ENCODE measurements at places on chromosomes 3 and 15.

DNA sequence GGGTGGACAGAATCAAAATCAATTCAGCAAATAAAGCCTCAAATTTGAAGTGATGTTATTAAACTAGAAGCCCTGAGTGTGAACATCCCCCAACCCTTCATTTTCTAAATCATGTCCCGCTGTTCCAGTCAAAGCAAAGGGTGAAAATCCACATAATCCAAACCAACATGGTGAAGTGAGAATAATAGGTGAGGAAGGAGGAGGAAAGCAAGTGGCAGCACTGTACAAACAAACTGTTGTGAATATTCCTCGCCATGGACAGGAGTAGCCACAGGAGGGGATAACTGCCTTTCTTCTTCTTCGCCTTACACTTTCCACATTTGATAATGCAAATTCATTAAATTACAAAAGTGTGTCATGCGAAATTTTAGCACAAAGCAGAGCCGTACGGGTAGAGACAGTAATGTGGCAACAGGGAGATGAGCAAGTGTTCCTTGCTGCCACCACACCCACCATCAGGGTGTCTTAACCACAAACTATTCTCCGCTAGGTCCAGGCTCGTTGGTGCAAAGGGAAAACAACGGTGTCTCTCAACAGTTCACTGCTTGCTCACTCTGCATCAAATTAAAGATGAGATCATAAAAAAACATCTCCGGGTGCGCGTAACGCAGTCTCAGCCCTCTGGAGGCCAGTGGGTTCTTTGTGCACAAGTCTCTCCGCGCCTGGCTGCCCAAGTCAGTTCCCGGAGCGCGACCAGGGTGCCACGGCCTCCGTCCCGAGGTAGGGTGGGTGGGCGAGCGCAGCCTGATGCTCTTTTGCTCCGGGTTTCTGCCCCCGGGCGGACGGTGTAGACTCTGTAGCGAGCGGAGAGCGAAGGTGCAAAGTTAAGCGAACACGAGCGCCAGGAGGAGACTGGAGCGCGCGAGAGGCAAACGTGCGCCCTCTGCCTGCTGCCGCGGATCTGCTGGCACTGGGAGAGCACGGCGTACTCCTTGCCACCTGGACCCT, 6.7 kb downstream of the EPHA3 start:
- peak; percentile 67 for DNase-seq

GRCh38 chr15:71551566-71551965, 258.8 kb upstream of the NR2E3 start:
- no peak for DNase-seq

- DNase-seq, result peak; percentile 20
Observed at GRCh38 chr3:48555231-48555948, 1.2 kb downstream of the PFKFB4 start.

- peak; percentile 58 for DNase-seq
Observed at GRCh38 chr3:30518181-30518864, 88.1 kb upstream of the TGFBR2 start.

GRCh38 chr15:28912422-28912821, 26.6 kb downstream of the APBA2 start:
- no peak for DNase-seq

DNA sequence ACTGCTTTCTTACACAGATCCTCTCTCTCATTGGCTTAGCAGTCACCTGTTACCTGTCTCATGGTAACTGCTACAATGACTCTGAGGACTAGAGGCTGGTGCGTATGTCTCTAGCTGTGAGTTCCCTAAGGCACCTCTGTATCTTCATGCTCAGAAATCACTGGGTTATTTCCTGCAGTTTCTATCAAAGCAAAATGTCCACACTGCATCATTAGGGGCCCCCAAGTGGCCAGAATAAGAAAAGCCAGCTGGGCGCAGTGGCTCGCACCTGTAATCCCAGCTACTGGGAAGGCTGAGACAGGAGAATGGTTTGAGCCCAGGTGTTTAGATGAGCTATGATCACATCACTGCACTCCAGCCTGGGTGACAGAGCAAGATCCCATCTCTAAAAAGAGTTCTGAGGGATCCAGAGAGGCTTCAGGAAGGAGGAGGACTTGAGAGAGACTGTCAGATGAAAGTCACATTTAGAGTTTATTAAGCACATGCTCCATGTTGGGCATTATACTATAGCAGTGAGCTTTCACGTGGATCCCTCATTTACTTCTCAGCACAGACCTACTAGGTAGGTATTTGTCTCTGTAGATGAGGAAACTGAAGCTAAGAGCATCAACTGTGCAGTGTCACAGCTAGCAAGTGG, 2.3 kb upstream of the VPS18 start:
- peak; percentile 86 for DNase-seq

GRCh38 chr3:45080824-45081223, 54.7 kb downstream of the CLEC3B start:
- DNase-seq, result no peak

- no peak for DNase-seq
Observed at GRCh38 chr3:148146947-148147826, 550.5 kb upstream of the AGTR1 start.

GRCh38 chr15:73982222-73982962, 9.7 kb downstream of the STOML1 start:
- no peak for DNase-seq

DNA sequence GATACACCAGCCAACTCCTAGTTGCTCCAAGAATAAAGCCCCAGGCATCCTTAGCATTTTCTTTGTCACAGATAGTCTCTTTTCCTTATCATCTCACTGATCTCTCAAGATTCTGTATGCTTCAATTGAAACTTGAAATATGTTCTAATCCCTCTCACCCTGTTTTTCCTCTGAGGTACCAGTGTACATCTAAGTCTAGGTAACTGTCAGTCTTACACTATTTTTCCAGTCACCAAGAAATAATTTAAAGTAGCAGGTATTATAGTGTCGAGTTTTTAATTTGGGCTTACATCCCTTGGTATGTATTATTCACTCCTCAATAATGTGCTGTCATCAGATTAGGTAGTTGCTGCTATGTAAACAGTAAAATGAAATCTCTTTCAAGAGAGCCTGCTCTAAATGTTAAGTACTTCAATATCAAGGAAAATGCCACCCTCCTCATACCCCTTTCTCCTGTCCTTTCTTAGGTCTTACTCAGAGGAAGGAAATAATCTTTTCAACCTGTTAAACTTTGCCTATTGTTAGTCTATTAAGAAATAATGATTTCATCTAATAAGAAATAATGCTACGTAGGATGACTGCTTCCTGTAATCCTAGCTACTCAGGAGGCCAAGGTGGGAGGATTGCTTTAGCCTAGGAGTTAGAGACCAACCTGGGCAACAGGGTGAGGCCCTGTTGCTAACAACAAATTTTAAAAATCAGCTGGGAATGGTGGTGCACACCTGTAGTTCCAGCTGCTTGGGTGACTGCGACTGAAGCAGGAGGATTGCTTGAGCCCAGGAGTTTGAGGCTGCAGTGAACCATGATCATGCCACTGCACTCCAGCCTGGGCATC, 39.8 kb downstream of the TSC22D2 start:
- DNase-seq, result no peak

DNA sequence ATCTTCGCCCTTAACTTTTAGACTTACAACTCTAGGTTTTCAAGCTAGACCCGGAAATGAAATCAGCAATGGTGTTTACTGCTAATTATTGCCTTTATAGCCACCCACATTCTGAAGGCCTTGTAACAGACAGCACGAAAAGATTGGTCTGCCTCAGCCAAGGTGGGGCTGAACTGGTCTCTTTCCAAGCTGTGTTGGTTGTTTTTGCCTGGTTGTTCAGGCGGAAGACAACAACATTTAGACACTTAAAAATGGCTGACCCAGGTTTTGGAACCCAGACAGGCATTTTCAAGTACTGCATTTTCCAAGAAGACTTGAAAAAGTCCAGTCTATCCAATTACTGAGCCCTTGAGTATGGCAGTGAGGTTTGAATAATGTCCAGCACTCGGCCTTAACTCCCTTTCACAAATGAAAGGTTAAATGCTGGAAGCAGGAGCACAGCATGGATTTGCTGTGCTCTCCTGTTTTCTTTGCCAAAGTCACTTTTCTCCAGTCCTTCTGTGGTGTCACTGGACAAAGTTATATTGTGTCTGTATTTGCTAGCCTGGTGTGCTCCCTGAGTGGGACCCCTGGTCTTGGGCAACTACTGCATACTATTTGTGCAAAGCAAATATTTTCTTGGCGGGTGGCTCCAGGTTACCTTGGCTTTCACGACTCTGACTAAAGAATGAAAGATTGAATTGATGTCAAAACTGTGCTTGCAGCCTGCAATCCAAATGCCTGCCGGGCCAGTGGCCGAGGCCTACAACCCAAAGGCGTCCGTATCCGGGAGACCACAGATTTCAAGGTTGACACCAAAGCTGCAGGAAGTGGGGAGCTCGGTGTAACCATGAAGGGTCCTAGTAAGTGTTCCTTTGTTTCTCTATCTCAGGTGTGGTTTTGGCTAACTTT, 93.5 kb downstream of the FLNB start:
- DNase-seq, result no peak

GRCh38 chr3:86743233-86743632, 247.7 kb downstream of the VGLL3 start:
- no peak for DNase-seq

Data from DMS53 (cell line).